ENCODE measurements at places on chromosomes 5 and 9.

DNA sequence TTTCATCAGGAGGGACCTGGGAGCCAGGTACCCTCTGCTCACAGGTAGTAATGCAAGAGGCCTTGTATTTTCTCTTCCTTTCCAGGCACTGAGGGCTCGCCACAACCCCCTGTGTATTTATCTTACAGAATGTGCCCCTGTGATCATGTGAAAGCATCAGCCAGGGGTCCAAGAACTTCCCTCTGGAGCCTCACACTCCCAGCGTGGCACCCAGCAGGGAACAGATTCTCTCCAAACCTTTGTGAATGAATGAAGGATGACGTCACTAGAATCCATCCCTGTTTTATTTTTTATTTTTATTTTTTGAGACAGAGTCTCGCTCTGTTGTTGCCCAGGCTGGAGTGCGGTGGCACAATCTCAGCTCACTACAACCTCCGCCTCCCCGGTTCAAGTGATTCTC lies 107.3 kb upstream of the IER5L start:
- DNase-seq, result no peak

DNA sequence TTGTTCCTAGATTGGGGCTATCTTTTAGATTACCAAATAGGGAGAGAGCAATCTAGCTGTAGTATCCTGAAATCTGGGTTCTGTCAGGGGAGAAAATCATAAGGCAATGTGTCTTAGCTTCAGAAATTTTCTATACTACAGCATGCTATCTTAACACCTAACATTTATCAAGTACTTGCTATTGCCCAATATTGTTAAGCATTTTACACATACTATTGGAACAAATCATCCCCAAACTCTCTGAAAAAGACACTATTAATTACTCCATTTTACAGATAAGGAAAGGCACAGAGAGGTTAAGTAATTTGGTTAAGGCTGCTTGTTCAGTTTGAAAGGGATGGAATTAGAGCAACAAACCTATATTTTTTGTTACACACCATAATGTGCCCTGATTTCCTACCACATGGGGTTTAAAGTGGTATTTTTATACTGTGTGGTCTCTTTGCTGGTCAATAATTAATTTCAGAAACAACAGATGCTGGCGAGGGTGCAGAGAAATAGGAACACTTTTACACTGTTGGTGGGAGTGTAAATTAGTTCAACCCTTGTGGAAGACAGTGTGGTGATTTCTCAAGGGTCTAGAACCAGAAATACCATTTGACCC lies 57.2 kb upstream of the RIC1 start:
- no peak for DNase-seq

GRCh38 chr5:104299998-104300706 lies 737.6 kb upstream of the NUDT12 start:
- DNase-seq, result no peak

DNA sequence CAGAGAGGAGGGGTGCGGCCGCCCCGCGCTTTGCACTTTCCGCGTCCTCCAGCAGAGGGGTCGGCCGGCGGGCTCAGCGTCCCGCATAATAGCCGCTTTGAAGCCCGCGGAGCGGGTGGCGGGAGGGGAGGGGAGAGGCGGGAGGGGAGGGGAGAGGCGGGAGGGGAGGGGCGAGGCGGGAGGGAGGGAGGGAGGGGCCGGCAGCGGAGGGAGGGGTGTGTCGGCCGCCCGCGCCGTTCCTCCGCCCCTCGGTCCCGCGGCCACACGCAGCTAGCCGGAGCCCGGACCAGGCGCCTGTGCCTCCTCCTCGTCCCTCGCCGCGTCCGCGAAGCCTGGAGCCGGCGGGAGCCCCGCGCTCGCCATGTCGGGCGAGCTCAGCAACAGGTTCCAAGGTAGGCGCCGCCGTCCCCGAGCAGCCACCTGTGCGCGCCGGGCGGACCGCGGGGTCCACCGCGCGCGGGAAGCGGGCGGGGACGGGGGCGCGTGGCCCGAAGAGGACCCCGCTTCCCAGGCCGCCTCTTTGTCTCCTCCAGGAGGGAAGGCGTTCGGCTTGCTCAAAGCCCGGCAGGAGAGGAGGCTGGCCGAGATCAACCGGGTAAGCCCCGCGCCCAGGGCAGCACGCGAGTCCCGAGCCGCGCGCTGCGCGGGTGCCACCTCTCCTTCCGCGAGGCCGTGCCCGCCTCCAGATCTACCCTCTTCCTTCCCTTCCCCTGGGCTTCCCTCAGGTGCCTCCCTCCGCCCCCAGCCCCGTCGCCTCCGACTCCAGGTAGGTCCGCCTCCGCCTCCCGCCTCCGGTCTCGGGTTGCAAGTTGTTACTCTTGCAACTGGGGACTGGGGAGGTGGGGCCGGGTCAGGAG lies at the start of gene AIF1L:
Gene AIF1L (plus strand): TSS at position 263 of the 857 bp plus-strand sequence. CDS start 99 bp downstream, at position 362.
- DNase-seq, result peak; percentile 64

DNA sequence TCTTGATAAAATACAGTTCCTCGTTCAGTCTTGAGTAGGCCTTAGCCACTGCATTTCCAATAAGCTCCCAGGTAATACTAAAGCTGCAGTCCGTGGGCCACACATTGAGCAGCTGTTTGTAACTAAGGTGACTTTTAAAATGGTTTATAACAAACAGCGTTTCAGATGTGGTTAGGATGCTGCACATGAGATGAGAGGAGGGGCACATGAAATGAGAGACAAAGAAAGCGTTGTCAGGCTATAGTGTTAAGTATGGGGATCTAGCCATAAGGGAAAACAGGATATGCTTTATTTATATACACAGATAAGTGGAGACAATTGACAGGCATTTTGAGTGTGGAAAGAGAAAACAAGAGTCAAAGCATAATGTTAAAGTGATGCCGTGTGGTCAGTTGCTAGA lies 89.9 kb downstream of the PAM start:
- peak; percentile 99 for DNase-seq

GRCh38 chr9:82148901-82149461 lies 160.4 kb downstream of the SPATA31D1 start:
- DNase-seq, result no peak

- no peak for DNase-seq
Measured at GRCh38 chr5:126003309-126003708, 419.9 kb upstream of the GRAMD2B start.

- DNase-seq, result no peak
Measured at GRCh38 chr9:120696551-120697230, 17.6 kb downstream of the MEGF9 start.

- no peak for DNase-seq
Measured at GRCh38 chr5:5805916-5806315, 383.4 kb downstream of the ICE1 start.

GRCh38 chr9:84669288-84670137 lies at the start of gene NTRK2:
TSS of gene NTRK2 (plus strand) at chr9:84669729. CDS start at chr9:84670749, 1,020 bp downstream.
- peak; percentile 56 for DNase-seq

GRCh38 chr5:123266365-123266764 lies 156.8 kb downstream of the CEP120 start:
- no peak for DNase-seq

DNA sequence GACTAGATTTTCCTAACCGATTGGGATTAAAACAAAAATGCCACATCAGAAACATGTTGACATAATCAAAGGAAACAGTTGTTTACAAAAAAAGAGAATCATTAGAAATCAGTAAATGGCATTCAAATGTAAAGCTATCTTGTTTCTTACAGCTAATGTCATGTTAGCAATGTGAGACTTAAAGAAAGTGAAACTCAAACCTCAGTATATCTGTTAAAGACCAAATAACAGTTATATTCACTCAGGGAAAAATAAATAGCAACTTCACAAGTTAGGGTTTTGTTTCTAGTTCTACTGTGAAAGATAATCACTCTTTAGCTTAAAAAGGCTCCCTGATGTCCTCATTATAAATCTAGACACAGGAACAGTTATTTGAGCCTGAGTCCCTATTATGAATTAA lies 189.3 kb upstream of the EFNA5 start:
- no peak for DNase-seq

DNA sequence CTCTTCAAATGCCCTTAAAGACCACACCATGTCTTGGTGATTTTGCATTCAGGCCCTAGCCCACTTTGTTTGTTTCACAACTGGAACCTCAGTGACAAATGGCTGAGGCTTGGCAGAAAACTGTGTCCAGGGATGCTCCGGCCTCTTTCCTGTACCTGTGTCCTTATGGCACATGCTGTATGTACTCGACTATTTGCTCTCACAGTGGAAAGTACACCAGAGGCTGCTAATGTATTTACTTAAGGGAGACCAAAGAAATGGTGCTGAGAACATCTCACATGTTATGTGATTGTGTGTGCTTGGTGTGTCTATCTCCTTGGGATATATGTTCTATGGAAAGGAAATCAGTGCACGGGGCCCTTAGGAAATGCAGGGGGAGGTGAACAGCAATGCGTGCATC lies 263.3 kb downstream of the GADD45G start:
- no peak for DNase-seq

- no peak for DNase-seq
Measured at GRCh38 chr5:962801-963200, 45.8 kb upstream of the NKD2 start.

- DNase-seq, result no peak
Measured at GRCh38 chr5:138448481-138449398, 9.9 kb downstream of the REEP2 start.

DNA sequence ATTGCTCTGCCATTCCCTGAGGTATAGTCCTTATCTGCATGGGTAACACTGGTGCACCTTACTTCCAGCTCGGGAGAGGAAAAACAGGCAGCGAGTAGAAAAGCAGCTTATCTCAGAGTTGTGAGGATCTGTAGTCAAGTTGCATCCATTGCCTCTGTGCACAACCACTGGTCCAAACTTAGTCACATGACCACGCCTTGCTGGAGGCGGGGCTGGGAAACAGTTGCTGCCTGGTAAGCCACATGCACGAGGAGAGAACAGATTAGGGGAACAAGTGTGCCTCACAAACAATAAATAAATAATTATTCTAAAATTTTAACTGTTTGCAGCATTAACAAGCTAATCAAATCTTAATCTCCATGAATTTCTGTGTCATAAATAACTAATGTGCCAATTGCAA lies 18.6 kb downstream of the ZNF622 start:
- DNase-seq, result no peak

DNA sequence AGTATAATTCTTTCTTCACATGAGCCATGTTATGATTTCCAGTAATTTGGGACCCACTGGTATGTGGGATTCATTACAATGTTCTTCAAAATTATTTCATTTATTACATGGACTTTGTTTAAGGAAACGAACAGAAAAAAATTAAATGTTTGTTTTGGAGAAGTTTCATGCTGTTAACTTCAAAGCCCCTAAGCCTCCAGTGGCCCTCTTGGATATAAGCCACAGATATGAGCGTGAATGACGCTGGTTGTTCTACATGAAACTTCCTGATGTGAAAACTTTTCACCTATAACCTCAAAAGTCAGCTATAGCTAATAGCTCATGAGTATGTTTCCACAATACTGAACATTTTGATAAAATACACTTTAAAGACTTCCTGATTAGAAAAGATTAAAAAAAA lies 334.2 kb downstream of the PDE4D start:
- DNase-seq, result no peak

GRCh38 chr5:147445090-147445489 lies 64.8 kb downstream of the DPYSL3 start:
- DNase-seq, result no peak

GRCh38 chr9:22170990-22171670 lies 162.0 kb upstream of the CDKN2B start:
- no peak for DNase-seq

- DNase-seq, result no peak
Measured at GRCh38 chr5:146753641-146754040, 124.9 kb downstream of the PPP2R2B start.
